T-helper 2 cell (primary cell): ENCODE measurements at places on chromosomes 5 and 9.

- no peak for DNase-seq
These were observed 84.9 kb downstream of the SPOCK1 start for GRCh38 chr5:137414112-137414755.

GRCh38 chr5:39700523-39700922, 275.7 kb upstream of the DAB2 start:
- DNase-seq = no peak

- DNase-seq = no peak
These were observed 61.6 kb downstream of the IPPK start for GRCh38 chr9:92608241-92608908.

GRCh38 chr9:5355226-5355625, 15.6 kb upstream of the RLN1 start:
- no peak for DNase-seq
